ENCODE measurements at places on chromosomes 12 and 14.

DNA sequence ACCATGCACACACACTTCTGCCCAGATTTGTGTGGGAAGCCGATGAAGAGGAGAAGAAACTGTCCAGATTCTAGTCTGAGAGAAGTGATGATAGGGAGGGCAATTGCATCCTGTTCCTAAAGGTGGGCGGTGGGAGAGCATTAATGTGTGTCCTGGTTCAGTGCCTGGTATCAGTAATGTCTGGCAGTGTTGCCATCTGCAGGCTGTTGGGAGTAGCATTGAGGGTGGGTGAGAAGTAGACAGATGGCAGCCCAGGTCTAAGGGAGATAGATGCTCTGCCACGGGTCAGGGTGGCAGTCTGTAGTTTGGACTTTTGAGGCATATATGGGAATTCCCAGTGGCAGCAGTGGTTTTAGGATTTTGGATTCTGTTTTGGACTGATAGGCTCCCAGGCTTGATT lies 156.4 kb downstream of the ETNK1 start:
- no peak for DNase-seq

GRCh38 chr14:74401504-74402241 lies 24.3 kb downstream of the SYNDIG1L start:
- DNase-seq: no peak

GRCh38 chr14:39912192-39913100 lies 480.2 kb upstream of the FBXO33 start:
- DNase-seq: no peak

- DNase-seq: no peak
Observed at GRCh38 chr12:30939234-30939633, 12.7 kb downstream of the TSPAN11 start.

DNA sequence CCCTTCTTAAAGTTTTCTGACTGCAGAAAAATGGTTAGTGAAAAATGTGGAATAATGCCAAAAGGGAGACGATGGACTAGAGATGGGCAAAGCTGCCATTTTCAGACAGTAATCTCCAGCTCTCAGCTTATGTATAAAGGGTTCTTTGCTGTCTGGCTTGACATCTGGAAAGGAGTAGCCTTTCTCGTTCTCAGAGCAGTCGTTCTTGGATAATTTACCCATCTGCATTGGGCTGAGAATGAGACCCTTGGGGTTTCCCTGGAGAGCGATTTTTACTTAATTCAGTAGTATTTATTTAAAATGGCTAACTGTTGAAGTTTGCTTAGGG lies 1.2 kb downstream of the NUDT4 start:
- no peak for DNase-seq

GRCh38 chr12:115968211-115968610 lies 309.3 kb downstream of the MED13L start:
- DNase-seq: no peak

- peak; percentile 53 for DNase-seq
Observed at GRCh38 chr12:9347328-9348127, 139.3 kb upstream of the PZP start.

GRCh38 chr14:97107760-97108159 lies 310.6 kb downstream of the VRK1 start:
- DNase-seq: peak; percentile 4

DNA sequence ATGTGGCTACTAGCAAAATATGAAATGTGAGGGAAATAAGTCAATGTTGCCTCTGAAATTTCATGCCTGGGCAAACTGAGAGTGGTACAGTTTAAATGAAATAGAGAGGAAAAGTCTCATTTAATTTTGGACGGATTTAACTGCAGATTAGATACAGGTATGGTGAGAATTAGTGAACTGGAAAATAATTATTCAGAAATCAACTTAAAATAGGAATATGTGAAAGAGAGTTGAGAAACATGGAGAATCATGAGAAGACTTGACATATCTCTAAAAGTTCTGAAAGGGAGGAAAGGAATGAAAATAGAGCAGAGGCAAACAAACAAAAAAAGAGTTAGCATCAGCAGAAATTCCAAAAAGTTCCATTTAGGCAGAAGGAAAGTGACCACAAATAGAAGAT lies 33.5 kb upstream of the BMAL2 start:
- no peak for DNase-seq

DNA sequence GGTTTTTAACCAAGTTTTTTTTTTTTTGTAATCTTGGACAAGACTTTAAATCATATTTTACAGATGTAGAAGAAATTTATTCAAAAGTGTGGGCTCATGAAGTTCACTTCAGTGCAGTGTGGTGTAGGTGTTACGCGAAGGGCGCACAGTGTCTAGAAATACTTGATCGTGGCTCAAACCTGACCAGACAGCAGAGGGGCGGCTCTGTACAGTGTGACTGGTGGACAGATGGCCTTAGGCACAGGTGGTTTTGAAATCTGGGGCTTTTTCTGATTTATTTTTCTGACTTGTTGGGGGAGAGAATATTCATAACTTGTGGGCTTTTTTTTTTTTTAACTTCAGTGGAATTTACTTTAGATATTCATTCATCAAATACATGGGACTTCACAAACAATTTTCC lies 179.2 kb downstream of the PELI2 start:
- DNase-seq: no peak

DNA sequence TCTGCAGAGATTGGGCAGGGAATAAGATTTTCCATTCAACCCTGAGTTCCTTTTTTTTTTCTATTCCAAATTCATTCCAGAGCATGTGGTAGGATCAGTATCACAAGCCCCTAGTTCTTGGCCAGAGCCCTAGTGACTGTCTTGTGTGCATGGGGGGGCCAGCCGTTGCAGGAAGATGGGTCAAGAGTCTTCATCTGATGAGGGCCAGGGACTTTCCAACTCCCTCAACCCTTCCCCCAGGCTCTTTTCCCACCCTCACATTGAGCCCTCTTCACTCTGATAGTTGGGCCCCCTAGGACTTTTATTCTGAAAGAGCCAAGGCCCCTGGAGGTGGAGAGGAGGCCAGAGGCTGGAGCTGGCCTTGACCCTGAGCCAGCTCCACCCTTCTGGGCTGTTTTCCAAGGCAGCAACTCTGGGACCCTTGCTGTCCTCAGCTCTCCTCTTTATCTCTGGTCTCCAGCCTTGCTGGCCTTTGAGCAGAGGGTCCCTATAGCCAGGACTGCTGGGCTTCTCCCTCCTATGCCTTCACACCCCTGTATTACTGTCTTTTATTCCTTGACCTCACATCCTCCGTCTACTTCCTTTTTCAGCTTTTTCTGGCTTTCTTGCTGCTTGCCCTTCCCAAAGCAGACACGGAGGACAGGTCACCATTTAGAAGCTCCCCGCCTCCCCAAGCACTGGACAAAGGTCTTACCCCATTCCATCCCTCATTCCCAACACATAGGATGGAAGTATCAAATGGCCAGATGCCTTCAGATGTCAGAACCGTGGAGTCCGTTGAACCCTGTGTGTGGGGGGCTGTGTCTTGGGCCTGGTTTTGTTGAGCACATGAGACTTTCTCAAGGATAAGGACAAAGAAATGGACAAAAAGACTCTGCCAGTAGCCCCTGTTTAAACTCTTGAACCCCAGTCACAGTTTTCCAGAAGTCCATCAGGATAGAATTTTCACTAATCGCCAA lies 5.6 kb downstream of the RBP5 start:
- DNase-seq: no peak

GRCh38 chr14:64680013-64680713 lies 24.1 kb upstream of the PLEKHG3 start:
- DNase-seq: no peak

- DNase-seq: peak; percentile 16
Observed at GRCh38 chr12:67222302-67222701, 46.9 kb upstream of the CAND1 start.

DNA sequence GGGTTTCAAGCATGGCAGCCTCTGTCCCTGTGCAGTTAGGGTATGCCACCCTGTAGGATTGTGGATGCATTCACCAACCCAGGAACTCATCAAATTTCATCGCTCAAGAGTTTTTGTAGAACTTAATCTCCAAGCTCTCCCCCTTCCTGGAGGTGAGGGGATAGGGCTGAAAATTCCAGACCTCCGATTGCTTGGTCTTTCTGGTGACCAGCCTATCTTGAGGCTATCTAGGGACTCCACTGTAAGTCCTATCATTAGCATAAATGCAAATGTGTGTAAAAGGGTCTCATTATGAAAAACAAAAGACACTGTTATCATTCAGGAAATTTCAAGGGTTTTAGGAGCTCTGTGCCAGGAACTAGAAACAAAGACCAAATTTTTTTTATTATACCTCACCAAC lies 244.0 kb downstream of the DUSP6 start:
- DNase-seq: no peak

- DNase-seq: peak; percentile 15
Observed at GRCh38 chr12:94875525-94875924, 128.0 kb downstream of the NDUFA12 start.

- no peak for DNase-seq
Observed at GRCh38 chr14:101008196-101008595, 104.7 kb upstream of the RTL1 start.

GRCh38 chr12:52907092-52907810 lies 2.4 kb upstream of the KRT8 start:
- peak; percentile 52 for DNase-seq

DNA sequence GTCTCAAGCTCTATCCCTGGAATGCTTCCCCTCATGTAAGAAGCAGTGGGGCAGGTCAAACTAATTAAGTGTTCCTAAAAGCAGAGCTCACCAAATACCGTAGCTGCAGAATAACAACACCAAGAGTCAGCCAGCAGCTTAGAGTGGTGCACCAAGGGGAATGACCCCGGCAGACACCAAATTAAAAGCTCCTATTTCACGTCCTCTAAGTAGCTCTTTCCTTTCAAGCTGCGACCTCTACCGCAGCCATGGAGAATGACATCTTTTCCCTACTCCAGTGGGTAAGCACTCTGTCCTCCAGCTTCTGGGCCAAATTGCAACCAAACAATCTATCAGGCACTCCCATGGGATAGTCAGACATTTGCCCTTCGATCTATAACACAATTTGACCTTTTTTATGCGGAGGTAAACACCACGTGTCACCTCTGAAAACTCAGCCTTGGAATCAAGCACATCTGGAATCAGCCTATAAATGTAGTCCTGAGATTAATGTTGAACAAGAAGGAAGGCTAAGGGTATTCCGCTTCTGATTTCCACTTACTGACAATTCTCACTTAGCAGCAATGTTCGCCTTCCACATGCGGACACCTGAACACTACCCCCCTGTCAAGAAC lies 67.6 kb upstream of the CDKN3 start:
- peak; percentile 63 for DNase-seq

DNA sequence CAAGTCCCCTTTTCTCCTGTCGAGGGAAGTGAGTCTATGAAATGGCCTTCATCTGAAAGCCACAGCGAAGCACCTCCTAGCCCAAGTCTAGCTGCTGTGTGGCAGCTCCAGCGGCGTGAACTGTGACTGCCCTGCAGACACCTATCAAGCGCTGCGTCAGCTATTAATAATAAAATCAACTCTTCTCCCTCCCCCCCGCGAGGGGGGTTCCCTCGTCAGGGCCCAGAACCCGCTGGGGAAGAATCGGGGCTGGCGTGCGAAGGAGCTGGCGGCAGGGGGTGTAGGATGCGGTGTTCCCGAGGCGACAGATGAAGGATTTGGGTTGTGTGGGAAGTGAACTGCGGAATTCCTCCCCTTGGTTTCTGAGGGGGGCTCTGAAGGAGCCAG lies 662 bp upstream of the ATP2A2 start:
- peak; percentile 80 for DNase-seq

DNA sequence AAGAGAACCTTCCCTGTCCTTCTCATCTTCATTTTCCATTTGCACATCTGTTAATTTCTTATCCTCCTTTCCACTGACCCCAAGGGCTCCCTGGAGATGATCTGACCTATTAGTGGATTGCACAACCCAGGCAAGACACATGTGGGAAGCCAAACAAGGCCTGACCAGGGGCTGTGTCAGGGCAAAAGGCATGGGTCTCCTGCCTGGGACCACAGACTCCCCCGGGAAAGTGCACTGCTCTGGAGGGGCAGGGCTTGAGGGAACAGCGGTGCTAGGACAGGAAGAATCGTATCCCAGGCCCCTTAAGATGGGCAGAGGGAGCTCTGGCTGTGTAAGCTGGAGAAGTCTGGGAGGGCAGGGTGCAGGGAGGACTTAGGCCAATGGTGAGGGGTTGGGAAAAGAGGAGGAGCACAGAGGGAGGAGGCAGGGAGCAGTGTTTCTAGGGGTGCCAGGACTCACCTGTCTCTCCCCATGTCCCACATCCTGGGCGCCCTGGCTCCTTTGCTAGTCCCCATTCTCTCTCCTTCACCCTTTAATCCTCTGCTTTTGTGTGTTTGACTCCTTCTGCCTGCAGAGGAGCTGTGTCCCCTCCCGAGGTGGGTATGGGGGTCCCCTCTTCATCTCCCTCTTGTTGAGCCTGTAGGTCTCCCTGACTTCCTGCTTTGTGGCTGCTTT lies 25.3 kb downstream of the PLEKHG3 start:
- DNase-seq: no peak

- DNase-seq: peak; percentile 69
Observed at GRCh38 chr14:69648480-69649451, 37.4 kb downstream of the SUSD6 start.

DNA sequence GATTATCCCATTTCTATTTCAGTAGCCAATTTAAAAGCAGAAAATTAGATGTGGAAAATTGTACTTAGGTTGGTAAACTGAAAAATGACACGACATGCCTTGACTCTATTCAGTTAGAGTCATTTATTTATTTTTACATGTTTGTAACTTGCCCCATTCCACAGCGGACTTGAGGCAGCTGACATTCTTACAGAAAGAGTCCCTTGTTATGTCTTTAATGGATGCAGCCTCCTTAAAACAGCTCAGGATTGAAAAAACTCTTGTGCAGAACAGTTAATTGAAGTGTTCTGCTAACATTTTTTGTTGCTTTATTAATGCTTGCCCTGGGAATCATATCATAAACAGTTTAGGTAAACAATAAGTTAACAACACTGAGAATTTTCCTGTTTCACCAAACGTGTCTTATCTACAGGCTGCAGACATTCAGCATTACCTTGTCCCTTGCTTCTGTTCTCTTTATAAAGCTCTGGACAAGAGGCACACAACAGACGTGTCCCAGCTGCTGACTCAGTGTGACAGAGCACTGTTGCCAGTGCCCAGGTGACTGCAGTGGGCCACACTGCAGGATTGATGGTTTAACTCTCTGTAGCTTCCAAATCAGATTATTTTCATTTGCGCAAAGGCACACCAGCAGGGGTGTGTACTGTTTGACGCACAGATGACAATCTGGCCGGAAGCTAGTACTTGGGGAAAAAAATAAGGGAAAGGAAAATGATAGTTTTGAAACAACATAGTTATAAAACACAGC lies 101.6 kb downstream of the PELI2 start:
- no peak for DNase-seq
